ENCODE measurements at places on chromosomes 5 and 9.

- no peaks in the 10 kb centered on the region for H3K36me3 ChIP-seq
- no peaks in the 10 kb centered on the region for H3K4me1 ChIP-seq
- no peak overlapping the region for H3K4me3 ChIP-seq
- H3K27me3 ChIP-seq = no peaks in the 10 kb centered on the region
- H3K27ac ChIP-seq = no peak overlapping the region
Observed at GRCh38 chr5:27969157-27969556, 930.8 kb upstream of the CDH9 start.

- H3K4me3 ChIP-seq = no peak overlapping the region
- H3K36me3 ChIP-seq = no peaks in the 10 kb centered on the region
- no peak overlapping the region for H3K27ac ChIP-seq
- H3K4me1 ChIP-seq = no peaks in the 10 kb centered on the region
- DNase-seq = no peak
Observed at GRCh38 chr5:173591056-173591514, 25.4 kb downstream of the BOD1 start.

DNA sequence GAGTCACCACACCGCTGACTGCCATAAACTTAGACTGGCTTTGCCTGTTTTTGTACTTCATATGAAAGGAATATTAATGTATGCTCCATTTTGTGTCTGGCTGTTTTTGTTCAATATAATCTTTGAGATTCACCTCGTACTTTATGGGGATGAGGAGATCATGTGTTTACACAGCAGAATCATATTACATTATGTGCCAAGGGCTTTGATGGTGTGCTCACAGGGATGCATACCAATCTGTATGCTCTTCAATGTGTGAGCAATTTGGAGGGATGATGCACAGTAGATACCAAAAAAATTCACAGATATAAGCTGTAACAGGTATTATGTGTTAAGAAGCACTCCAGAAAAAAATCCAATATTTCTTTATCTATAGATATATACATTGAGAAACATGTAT, 113.7 kb downstream of the GABRB2 start:
- no peak overlapping the region for H3K27ac ChIP-seq
- no peaks in the 10 kb centered on the region for H3K36me3 ChIP-seq
- no peak for DNase-seq
- no peak overlapping the region for H3K4me3 ChIP-seq
- no peaks in the 10 kb centered on the region for H3K27me3 ChIP-seq
- H3K4me1 ChIP-seq = no peaks in the 10 kb centered on the region

DNA sequence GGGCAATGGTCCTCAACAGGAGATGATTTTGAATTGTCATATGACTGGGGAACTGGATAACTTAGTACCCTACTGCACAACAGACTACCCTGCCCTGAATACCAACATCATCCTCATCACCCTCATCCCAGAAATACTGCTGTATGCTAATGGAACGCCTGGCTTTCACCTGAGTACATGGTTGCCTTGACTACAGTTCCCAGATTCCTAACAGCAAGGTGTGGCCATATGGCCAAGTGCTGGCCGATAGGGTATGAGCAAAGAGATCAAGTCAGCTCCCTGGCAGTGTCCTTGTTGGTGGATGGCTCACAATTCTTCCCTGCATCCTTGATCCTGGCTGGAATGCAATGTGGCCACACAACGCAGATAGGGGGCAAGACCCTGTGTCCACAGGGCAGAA, 31.2 kb upstream of the IRX2 start:
- no peak overlapping the region for H3K4me3 ChIP-seq
- H3K36me3 ChIP-seq = no peaks in the 10 kb centered on the region
- no peak for DNase-seq
- no peaks in the 10 kb centered on the region for H3K4me1 ChIP-seq
- H3K27me3 ChIP-seq = no peaks in the 10 kb centered on the region

DNA sequence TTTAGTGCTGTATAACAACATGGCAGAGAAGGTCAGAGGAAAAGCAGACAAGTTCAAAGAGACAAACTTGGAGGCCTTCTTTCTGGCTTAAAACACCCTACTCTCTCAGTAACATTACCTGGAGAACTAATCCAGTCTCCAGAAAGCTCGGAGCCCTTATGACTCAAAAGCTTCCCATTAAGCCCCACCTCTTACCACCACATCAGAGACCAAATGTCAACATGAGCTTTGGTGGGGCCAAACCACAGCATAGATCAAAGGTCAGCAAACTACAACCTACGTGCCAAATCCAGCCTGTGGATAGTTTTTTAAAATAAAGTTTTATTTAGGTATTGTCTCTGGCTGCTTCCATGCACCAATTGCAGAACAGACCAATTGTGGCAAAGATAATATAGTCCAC, 589.9 kb downstream of the DNAH5 start:
- H3K27me3 ChIP-seq = no peaks in the 10 kb centered on the region
- no peak for DNase-seq
- H3K4me1 ChIP-seq = no peaks in the 10 kb centered on the region
- H3K36me3 ChIP-seq = no peaks in the 10 kb centered on the region
- no peak overlapping the region for H3K27ac ChIP-seq
- no peak overlapping the region for H3K4me3 ChIP-seq

DNA sequence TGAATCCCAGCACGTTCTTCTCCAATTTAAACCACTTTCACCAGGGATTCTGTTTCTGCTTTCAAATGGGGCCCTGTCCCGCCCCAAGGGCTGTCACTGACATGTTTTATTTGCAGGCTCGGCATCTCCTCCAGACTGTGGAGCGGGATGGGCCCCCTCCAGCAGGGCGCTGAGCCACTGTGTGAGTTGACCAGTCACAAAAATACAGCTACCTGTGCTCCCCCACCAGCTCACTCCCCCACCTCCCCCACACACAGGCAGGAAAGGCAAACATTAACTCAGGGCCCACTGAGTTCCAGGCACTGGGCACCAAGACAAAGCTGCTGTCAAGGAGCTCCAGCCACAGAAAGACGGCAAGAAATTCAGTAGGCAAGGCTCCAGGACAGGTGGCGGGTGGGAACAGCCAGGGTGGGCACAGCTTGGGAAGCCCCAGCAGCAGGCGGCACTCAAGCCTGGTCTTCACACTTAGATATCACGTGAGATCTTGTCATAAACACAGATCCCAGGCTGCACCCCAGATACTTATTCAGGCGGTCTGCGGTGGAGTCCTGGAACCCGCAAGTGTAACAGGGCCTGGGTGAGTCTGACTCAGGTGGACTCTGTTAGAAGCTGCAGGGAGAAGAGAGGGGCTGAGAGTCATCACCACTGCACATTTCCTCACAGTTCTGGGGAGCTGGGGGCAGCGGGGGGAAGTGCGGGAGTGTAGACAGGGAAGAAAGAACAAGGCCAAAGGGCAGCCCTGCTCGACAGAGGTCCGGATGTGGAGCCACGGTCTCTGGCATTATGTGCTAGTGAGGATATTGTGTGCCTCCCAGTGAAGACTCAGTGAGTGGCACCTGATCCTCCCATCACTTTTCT, 44.7 kb downstream of the OR2V1 start:
- DNase-seq = no peak
- H3K27me3 ChIP-seq = peaks cover 9% of the 10 kb centered on the region
- H3K27ac ChIP-seq = no peak overlapping the region
- H3K4me1 ChIP-seq = no peaks in the 10 kb centered on the region
- H3K36me3 ChIP-seq = no peaks in the 10 kb centered on the region
- H3K4me3 ChIP-seq = no peak overlapping the region

DNA sequence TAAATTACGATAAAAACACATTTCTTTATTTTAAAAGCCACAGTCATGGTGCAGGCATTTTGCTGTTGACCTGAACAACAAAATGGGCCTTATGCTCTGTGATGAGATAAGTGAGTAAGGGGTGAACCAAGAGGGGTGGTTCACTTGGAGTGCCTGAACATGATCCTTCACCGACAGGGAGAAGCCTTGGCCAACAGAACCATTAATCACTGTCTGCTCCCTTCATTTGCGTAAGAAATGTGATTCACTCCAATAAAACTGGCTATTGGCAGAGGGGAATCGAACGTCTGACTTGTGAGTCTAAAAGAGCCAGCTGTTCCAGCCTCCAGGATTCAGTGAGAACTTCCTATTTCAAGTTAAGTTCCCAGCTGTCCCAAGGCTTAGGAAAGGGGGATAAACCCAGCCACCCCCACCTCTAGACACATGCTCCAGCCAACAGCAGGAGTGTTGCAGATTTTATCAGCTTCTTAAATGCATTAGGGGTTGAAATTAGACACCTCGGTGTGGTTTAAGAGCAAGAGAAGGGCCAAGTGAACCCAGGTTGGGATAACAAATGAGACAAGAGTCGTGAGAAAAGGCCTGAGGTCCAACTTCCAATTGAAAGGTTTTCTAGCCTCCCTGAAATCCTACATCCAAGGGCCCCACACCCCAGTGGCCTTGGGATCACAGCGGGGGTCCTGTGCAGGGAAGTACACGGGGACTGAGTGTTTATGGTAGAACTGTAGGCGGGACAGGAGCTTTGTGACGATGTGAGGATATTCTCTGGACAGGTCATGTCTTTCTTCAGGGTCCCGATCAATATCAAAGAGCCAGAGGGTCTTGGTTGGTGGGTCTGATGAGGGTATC, 131.4 kb upstream of the LHFPL2 start:
- DNase-seq = no peak
- no peak overlapping the region for H3K27ac ChIP-seq
- peaks cover 3% of the 10 kb centered on the region for H3K4me1 ChIP-seq
- no peaks in the 10 kb centered on the region for H3K27me3 ChIP-seq
- no peak overlapping the region for H3K4me3 ChIP-seq

- no peak overlapping the region for H3K4me3 ChIP-seq
- DNase-seq = no peak
- no peak overlapping the region for H3K27ac ChIP-seq
- no peaks in the 10 kb centered on the region for H3K27me3 ChIP-seq
- H3K36me3 ChIP-seq = no peaks in the 10 kb centered on the region
- no peaks in the 10 kb centered on the region for H3K4me1 ChIP-seq
Observed at GRCh38 chr9:103355000-103355399, 359.9 kb downstream of the CYLC2 start.

DNA sequence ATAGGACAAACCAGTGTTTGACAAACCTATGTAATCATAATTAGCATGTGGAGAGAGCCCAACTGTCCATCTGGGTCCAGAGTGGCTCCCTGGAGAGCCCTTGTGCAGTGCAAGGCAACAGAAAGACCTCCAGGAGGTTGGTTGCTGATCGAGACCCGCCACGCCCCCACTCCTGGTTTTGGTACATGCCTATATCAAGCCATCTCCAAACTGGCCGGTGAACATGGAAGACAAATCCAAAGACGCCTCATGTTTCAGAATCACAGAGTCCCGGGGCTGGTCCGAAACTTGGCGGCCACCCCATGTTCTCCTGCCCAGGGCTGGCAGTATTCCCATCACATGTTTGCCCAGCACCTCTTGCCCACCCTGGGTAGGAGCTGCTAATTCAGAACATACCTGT, 140.2 kb downstream of the PAX5 start:
- no peak overlapping the region for H3K27ac ChIP-seq
- H3K4me1 ChIP-seq = no peaks in the 10 kb centered on the region
- H3K4me3 ChIP-seq = no peak overlapping the region
- H3K27me3 ChIP-seq = no peaks in the 10 kb centered on the region

DNA sequence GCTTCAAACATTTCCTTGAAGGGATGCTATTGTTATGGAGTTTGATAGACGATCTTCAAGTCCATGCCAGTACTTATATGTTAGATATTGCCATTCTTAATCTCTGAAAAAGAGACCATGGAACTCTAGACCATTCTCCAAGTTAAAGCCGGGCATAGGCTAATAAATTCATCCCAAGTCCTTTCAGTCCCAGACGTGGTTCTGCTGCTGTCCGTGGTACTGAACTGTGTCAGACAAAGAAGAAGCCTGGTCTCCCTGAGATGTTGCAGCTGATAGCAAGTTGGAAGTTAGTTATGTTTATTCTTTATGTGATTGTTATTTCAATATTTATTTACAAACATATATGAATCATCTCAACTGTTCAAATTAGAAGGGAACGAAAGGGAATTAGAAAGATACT, 158.7 kb downstream of the NMUR2 start:
- H3K36me3 ChIP-seq = no peaks in the 10 kb centered on the region
- H3K4me1 ChIP-seq = no peaks in the 10 kb centered on the region
- no peak overlapping the region for H3K27ac ChIP-seq
- H3K27me3 ChIP-seq = no peaks in the 10 kb centered on the region

- no peaks in the 10 kb centered on the region for H3K36me3 ChIP-seq
- DNase-seq = no peak
Observed at GRCh38 chr9:110952540-110952859, 85.8 kb downstream of the LPAR1 start.

DNA sequence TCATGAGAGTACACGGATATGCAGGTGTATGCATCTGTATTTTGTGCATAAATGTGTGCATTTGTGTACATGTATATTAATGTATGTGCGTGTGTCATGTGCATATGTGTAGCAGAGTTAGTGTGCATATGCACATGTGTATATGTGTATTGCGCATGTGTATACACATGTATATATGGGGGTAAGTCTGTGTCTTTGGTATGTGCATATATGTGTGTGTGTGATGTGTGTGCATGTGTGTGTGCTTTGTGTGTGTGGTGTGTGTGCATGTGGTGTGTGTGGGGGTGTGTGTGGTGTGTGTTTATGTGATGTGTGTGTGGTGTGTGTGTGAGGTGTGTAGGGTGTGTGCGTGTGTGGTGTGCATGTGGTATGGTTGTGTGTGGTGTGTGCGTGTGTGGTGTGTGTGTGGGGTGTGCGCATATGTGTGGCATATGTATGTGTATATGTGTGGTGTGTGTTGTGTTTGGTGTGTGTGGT, 13.1 kb upstream of the CTSL start:
- no peak overlapping the region for H3K4me3 ChIP-seq
- H3K27ac ChIP-seq = no peak overlapping the region
- H3K27me3 ChIP-seq = no peaks in the 10 kb centered on the region
- H3K4me1 ChIP-seq = no peaks in the 10 kb centered on the region
- no peaks in the 10 kb centered on the region for H3K36me3 ChIP-seq

DNA sequence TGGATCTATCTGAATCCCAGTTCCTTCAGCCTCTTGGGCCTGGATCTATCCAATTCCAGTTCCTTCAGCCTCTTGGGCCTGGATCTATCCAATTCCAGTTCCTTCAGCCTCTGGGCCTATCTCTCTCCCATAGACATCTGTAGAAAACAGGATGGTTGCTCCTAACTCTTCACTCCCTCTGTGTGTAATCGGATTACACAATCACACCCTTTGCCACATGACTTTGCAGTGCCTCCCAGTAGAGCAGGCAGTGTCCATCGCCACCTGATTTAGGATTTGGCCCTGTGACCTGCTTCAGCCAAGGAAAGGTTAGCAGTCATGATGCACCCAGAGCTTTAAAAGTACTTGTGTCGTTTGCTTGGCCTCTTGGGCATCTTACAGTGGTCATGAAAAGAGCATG, 56.7 kb downstream of the LHX2 start:
- no peak overlapping the region for H3K4me3 ChIP-seq
- no peak for DNase-seq
- no peaks in the 10 kb centered on the region for H3K36me3 ChIP-seq
- no peaks in the 10 kb centered on the region for H3K27me3 ChIP-seq
- H3K27ac ChIP-seq = no peak overlapping the region
